ENCODE measurements at places on chromosomes 5 and 9.

- no peak for DNase-seq
Measured at GRCh38 chr5:75306746-75307145, 30.3 kb upstream of the HMGCR start.

DNA sequence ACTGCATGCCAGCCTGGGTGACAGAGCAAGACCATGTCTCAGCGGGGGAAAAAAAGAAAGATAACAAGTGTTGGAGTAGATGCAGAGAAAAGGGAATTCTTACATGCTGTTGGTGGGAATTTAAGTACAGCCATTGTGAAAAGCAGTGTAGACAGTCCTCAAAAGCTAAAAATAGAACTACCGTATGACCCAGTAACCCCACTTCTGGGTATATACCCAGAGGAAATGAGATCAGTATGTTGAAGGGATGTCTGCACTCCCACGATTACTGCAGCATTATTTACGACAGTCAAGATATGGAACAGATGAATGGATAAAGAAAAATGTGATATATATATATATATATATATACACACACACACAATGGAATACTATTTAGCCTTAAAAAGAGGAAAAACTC is 225.3 kb upstream of the SLC24A2 start:
- DNase-seq, result no peak

DNA sequence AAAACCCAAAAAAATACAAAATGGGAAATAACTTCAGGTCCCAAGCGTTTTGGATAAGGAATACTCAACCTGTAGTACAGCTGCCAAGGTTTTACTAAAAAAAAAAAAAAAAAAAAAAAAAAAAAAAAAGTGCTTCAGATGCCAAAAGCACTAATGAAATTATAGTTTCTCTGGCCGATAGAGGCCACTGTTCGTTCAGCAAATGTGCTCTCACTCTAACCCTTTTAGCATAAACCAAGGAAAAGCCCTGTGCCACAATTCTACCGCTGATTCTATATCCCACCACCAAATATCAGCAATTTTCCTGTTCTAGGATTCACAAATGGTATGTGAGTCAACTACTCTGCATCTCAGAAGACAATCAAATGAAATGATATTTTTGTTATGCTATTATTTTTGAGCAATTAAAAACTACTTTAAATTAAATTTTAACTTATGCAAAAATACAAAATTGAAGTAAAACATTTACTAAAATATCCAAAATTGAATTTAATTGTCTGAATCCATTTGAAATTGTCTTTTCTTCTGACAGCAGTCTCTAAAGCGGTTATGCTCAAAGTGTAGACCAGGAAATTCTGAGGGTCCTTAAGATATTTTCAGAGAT is 79.8 kb downstream of the RICTOR start:
- peak; percentile 88 for DNase-seq

DNA sequence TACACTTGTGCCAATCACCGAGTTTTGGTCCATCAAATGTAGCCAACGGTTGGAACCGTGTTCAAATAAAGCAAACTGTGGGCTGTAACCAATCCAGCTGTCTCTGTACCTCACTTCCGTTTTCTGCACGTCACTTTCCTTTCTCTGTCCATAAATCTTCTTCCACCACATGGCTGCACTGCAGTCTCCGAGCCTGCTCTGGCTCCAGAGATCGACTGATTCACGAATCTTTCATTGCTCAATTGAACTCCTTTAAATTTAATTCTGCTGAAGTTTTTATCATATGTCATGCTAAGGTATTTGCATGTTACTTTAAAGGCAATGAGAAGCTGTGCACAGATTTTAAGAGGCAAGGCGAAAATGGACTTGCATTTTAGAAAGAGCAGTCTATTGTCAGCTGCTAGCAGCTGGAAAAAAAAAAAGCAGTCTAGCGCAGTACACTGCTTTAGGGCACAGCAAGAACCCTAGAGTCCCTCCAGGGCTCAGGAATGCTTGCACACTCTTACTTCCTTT is 13.2 kb downstream of the TTC39B start:
- no peak for DNase-seq

GRCh38 chr9:18905028-18905882 is 127.8 kb downstream of the SAXO1 start:
- no peak for DNase-seq

GRCh38 chr9:137501457-137501856 is 42.3 kb upstream of the NSMF start:
- DNase-seq, result no peak

DNA sequence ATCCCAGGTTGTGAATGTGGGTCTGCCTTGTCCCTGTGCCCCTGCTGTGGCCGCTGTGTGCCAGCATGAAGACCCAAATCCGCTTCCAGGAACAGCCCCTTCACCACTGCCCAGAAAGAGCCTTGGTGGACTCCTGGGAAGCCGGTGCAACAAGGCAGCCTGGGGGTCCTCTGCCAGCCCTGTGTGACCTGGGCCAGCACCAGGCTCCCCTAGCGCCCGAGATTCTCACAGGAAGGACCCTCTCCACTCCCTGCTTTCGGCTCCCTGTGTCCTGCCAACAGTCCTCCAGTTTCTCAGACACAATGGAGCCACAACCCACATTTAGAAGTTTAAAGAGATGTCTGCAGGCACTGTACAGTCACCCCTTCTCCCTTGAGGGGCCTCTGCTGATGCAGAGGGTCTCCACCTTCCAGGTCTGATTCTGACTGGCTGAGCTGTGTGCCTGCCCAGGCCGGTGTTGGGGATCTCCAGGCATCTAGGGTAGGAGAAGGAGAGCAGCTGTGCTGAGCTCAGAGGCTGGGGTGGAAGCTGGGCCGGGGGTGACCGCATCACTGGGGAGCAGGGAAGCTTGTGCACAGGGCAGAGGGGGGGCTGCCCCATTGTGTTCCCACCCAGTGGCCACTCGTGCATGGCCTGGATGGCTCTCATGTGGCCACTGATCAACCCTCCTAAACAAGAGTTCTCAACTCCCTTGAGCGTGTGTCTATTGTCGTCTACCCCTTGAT is 174.0 kb downstream of the IRX2 start:
- DNase-seq, result no peak

GRCh38 chr9:131769361-131769760 is 29.5 kb upstream of the RAPGEF1 start:
- no peak for DNase-seq

- DNase-seq, result peak; percentile 42
Measured at GRCh38 chr5:137218471-137218870, 280.7 kb downstream of the SPOCK1 start.

DNA sequence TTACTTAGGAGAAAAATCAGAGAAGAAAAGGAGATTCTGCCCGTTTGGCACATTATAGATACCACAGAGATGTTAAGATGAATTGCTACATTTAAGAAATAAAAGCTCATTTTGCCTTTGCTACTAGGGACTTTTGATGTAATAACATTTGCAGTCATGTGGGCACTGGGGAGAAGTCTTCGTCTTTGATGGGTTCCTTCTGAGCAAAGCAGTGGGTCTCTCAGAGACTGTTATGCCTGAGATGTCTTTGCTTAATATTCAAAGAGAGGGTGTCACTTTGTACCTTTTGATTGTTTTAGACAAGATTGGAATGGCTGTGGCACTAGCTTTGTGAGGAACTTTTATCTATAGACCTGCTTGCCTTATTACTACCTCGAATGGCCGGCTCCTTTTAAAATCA is 25.0 kb downstream of the SLC25A25 start:
- DNase-seq, result no peak
